IMR-90 (cell line): ENCODE measurements at places on chromosomes 3 and 15. TPM values are rescaled to one million over a fixed set of nuclear protein-coding genes. Genes with fewer than 3 reads are reported as not detected.

The NR2E3 gene
- under 0.01 and 0.56 TPM in 2 replicates for total RNA-seq

The PLIN1 gene
- under 0.01 TPM in 2 replicates for total RNA-seq

The MITF gene
- 13.3 and 16.7 TPM in 2 replicates for total RNA-seq

The SLC51A gene
- not detected in 2 replicates for total RNA-seq

The RASGRP1 gene
- 1.9 and 3.2 TPM in 2 replicates for total RNA-seq

The PLS1 gene
- 0.90 and 1.7 TPM in 2 replicates for total RNA-seq

The CYP8B1 gene
- total RNA-seq, result not detected in 2 replicates

The FAM3D gene
- total RNA-seq, result not detected in 2 replicates

The TTC14 gene
- total RNA-seq, result 23.1 and 38.5 TPM in 2 replicates

The SI gene
- not detected in 2 replicates for total RNA-seq

The MESD gene
- total RNA-seq, result 10.0 and 15.3 TPM in 2 replicates

The GOLGA8Q gene
- 0.18 and 0.28 TPM in 2 replicates for total RNA-seq

The MOBP gene
- total RNA-seq, result not detected in 2 replicates

The SH2D7 gene
- total RNA-seq, result not detected in 2 replicates

The EPHA6 gene
- not detected in 2 replicates for total RNA-seq

The RASL12 gene
- under 0.01 and 0.18 TPM in 2 replicates for total RNA-seq

The PRSS50 gene
- total RNA-seq, result not detected in 2 replicates

The TUSC7 gene
- total RNA-seq, result not detected in 2 replicates

The CIP2A gene
- 27.8 and 31.7 TPM in 2 replicates for total RNA-seq

The TRPM1 gene
- total RNA-seq, result 0.28 TPM in 1 of 2 replicates, not detected in the other

The GPR156 gene
- total RNA-seq, result 0.18 and 0.28 TPM in 2 replicates

The LYSMD2 gene
- 5.9 and 7.2 TPM in 2 replicates for total RNA-seq

The MORC1 gene
- total RNA-seq, result not detected in 2 replicates

The IL17RE gene
- 0.90 and 1.1 TPM in 2 replicates for total RNA-seq

The PAK6 gene
- not detected in 2 replicates for total RNA-seq

The NDN gene
- total RNA-seq, result 40.1 and 50.3 TPM in 2 replicates

The ERC2 gene
- total RNA-seq, result 0.18 and 0.28 TPM in 2 replicates

The ACTC1 gene
- 0.83 and 1.1 TPM in 2 replicates for total RNA-seq

The CCR5 gene
- total RNA-seq, result not detected in 2 replicates

The LINGO1 gene
- total RNA-seq, result not detected in 2 replicates

The LRRC34 gene
- total RNA-seq, result 0.90 and 1.1 TPM in 2 replicates

The CCR8 gene
- not detected in 2 replicates for total RNA-seq
